ENCODE measurements at places on chromosomes 6 and 20.

- peaks cover 34% of the 10 kb centered on the region for H3K4me1 ChIP-seq
- H3K36me3 ChIP-seq = peaks cover 10% of the 10 kb centered on the region
- DNase-seq = peak; percentile 13
- no peaks in the 10 kb centered on the region for H3K27me3 ChIP-seq
- no peak overlapping the region for H3K27ac ChIP-seq
Measured at GRCh38 chr20:3797592-3798372, 1.7 kb downstream of the CDC25B start.

DNA sequence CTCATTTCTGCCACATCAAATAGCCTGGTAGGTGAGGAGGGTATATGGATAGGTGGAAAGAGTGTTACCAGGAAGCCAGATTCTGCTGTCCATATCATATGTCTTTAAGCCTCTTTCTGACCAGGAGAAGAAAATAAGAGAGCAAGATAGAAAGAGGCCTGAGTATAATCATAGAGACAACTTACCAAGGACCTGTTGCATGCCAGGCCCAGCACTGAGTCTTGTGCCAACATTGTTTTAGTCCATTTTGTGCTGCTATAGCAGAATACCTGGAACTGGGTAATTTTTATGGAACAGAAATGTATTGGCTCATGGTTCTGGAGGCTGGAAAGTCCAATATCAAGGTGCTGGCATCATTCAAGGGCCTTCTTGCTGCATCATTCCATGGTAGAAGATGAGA lies 7.3 kb upstream of the ADA start:
- H3K4me1 ChIP-seq = peaks cover 6% of the 10 kb centered on the region
- H3K27me3 ChIP-seq = no peaks in the 10 kb centered on the region
- no peak for DNase-seq
- no peak overlapping the region for H3K27ac ChIP-seq
- no peaks in the 10 kb centered on the region for H3K36me3 ChIP-seq

GRCh38 chr20:59269411-59270025 lies 30.9 kb upstream of the EDN3 start:
- no peak overlapping the region for H3K27ac ChIP-seq
- no peak overlapping the region for H3K4me3 ChIP-seq
- DNase-seq = no peak
- H3K36me3 ChIP-seq = no peaks in the 10 kb centered on the region
- H3K27me3 ChIP-seq = peaks cover 14% of the 10 kb centered on the region

- H3K36me3 ChIP-seq = no peaks in the 10 kb centered on the region
- H3K4me1 ChIP-seq = peaks cover 46% of the 10 kb centered on the region
- H3K27me3 ChIP-seq = no peaks in the 10 kb centered on the region
- H3K4me3 ChIP-seq = no peak overlapping the region
- DNase-seq = no peak
Measured at GRCh38 chr20:57468523-57469417, 56.2 kb downstream of the CTCFL start.

DNA sequence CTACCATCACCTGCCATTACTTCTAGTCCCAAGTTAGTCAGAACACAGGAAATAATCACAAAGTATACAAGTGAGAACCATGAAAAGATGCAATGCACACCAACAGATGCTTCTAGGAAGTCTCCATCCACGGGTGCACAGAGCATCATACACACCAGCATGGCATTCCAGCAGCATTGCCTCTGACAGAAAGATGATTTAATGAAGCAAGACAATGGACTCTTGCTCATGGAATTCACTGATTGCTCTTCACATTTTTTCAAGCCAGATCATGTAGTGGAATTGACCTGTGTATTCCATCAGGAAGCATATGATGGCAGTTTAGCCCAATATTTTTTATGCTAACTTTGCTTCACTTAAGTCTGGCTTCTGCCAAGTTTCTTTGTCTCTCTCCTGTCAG lies 406.3 kb upstream of the RGS17 start:
- H3K27ac ChIP-seq = no peak overlapping the region
- no peaks in the 10 kb centered on the region for H3K27me3 ChIP-seq
- no peaks in the 10 kb centered on the region for H3K4me1 ChIP-seq
- H3K36me3 ChIP-seq = no peaks in the 10 kb centered on the region

DNA sequence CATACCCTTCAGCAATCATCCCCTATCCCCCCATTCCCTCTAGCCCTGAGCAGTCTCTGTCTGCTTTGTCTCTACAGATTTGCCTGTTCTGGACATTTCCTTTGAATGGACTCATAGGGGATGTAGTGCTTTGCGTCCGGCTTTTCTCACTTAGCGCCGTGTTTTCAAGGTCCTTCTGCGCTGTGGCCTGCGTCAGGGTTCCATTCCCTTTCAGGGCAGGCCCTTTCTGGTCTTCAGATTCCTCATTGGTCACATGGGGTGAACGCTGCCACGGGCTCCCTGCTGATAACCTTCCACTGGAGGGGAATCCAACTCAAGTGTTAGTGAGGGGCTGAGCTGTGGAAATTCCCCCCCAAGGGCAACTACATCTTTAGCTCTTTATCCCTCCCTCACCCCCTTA lies 36.4 kb upstream of the APCDD1L start:
- H3K4me1 ChIP-seq = no peaks in the 10 kb centered on the region
- H3K4me3 ChIP-seq = no peak overlapping the region
- H3K27me3 ChIP-seq = no peaks in the 10 kb centered on the region
- no peak overlapping the region for H3K27ac ChIP-seq

DNA sequence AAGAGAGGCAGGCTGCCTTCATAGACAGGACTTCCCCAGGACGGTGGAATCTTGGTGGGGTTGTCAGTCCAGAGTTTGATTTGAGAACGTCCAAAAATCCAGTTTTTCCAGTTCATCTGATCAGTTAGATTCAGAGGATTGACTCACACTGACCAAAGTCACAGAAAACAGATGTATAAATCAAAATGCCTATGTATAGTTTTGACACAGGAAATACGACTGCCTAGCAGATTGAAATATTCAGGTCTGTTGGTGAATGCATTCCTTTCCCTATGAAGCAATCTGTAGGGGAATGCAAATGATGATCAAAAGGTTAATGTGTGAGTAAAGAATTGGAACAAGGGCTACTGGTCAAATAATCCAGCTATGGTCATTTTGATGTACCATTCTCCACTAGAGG lies 29.7 kb upstream of the GFOD1 start:
- H3K27me3 ChIP-seq = no peaks in the 10 kb centered on the region
- no peak overlapping the region for H3K27ac ChIP-seq
- DNase-seq = no peak
- H3K4me3 ChIP-seq = no peak overlapping the region

GRCh38 chr6:89286516-89286915 lies 28.6 kb downstream of the GABRR2 start:
- no peaks in the 10 kb centered on the region for H3K4me1 ChIP-seq
- no peaks in the 10 kb centered on the region for H3K36me3 ChIP-seq
- H3K27ac ChIP-seq = no peak overlapping the region
- H3K4me3 ChIP-seq = no peak overlapping the region

DNA sequence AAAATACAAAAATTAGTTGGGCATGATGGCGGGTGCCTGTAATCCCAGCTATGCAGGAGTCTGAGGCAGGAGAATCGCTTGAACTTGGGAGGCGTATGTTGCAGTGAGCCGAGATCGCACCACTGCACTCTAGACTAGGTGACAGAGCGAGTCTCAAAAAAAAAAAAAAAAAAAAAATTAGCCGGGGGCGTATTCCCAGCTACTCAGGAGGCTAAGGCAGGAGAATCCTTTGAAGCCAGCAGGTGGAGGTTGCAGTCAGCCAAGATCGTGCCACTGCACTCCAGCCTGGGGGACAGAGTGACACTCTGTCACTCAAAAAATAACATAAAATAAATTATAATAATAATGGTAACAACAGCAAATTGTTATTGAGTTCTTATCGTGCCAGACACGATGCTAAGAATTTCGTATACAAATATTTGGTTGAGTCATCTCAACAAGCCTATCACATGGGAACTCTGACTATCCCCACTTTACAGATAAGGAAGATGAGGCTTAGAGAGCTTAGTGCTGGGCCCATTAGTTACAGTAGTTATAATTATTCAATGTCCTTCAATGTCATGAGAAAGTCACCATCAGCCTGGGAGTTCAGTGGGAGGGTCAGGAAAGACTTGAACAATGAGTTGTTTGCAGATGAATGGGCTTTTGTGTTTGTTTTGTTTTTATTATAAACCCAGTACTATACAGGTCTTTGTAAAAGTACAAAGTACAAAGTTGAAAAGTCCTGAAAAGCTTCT lies 19.4 kb downstream of the C6orf15 start:
- H3K27ac ChIP-seq = no peak overlapping the region
- DNase-seq = no peak
- no peaks in the 10 kb centered on the region for H3K36me3 ChIP-seq
- H3K4me3 ChIP-seq = no peak overlapping the region
- peaks cover 25% of the 10 kb centered on the region for H3K4me1 ChIP-seq
- H3K27me3 ChIP-seq = no peaks in the 10 kb centered on the region

GRCh38 chr6:38797391-38797790 lies 82.3 kb downstream of the DNAH8 start:
- H3K27me3 ChIP-seq = no peaks in the 10 kb centered on the region
- H3K36me3 ChIP-seq = no peaks in the 10 kb centered on the region
- no peak overlapping the region for H3K27ac ChIP-seq

DNA sequence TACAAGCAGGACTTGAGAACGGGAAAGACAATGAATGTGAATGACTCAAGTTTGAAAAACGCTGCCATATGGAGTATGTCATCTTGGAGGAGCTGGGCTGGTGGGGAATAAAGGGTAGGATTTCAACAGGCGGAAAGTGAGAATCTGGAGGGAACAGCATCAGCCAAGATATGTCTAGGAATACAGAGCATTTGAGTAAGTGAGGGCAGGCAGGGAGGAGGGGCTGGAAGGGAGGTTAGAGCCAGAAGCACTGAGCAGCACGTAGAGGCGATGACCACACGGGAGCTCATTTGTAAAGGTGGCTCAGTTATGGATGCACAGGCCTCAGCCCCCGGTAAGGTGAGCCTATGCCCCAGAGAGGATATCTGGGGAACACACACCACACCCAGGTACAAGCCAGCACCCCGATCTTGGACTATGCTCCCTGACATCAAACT lies 115.1 kb downstream of the ZMYND8 start:
- no peaks in the 10 kb centered on the region for H3K4me1 ChIP-seq

DNA sequence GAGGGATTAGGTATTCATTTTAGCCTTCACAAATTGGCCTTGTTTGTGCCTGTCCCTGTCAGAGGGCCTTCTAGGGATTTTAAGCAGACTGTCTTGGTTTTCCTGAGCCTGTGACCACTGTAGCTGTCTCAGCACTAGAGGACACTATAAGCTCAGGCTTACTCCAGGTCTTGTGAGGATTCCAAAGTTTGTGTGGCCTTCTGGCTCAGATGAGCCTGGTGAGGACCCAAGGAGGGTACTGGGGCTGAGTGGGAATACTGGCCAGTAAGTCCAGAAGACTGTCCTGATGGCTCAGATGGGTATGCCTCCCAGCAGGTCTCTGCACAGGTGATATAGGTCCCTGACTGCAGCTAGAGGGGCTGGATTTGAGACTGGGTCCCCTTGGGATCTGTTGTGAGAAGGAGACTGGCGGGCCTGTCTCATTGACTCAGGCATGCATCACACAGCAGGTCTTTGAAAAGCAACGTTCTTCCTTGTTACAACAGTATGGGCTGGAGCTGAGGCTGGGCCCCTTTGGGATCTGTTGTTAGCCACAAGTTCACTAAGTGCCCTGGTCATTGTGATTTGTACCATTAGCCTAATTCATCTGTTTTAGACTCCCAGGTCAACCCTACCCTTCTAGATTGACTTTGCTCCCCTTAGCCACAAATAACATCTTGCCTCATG lies 26.3 kb upstream of the TFB1M start:
- no peaks in the 10 kb centered on the region for H3K36me3 ChIP-seq
- no peaks in the 10 kb centered on the region for H3K4me1 ChIP-seq
- H3K27me3 ChIP-seq = no peaks in the 10 kb centered on the region
- DNase-seq = no peak
- no peak overlapping the region for H3K27ac ChIP-seq
